Stimulated activated CD8-positive, alpha-beta memory T cell treated with anti-CD3 and anti-CD28 coated beads, Interleukin-7, amount 100 ng/mL, for 4 hours (primary cell): ENCODE measurements at places on chromosomes 6 and 20.

DNA sequence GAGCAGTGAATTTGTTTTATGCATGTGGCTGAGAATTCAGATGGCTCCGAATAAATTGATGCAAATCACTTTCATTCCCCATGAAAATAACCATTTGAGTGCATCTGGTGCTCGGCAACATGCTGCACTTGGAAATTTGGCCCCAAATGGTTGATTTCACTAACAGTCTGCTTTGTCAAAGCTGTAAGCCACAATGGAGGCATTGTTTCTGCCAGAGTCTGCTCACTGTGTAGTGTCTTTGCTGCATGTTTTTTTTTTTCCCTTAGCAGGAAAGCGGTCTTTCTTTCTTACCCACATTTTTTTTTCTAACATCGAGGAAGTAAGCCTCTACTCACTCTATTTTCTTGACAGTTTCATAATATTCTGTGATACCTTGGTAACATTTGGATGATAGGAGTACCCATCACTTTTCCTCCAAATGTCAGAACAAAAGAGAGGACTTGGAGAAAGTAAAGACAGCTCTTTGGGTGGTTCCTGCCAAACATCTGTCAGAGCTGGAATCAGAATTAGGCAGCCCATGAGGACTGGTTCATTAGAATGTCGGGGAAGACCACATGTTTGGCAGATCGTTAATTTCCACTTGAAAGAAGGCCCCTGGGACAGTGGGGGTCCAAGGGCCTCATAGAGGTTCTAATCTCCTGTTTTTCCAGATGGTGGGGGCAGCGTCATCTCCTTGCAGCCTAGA lies 149.5 kb downstream of the DOK5 start:
- no peak for DNase-seq

DNA sequence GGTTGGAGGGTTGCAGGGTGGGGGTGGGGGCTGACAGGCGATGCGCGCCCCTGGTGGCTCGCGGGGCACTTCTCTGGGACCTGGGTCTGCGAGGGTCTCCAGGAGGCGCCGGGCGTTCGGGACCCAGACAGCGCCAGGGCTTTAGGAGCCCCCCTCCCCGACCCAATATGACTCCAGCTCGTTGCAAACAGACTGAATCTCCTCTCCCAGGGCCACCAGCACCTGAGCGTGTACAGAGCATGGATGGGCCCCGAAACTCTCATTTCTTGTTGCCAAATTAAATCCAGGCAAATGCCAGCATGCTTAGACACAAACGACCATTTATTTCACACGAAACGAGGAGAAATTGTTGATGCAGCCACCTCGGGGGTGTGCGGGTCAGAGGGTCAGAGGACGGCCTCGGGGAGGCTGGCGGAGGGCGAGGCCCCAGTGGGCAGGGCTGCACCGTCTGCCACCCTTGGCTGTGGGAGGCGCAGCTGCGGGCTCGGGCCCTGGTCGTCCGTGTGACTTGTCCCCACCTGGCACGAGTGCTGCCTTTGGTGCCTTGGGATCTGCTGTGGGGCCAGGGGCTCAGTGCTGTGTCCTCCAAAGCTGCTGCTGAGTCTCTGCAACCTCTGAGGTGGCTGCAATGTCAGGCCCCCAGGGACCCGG lies 20.9 kb upstream of the GATA5 start:
- DNase-seq, result no peak

DNA sequence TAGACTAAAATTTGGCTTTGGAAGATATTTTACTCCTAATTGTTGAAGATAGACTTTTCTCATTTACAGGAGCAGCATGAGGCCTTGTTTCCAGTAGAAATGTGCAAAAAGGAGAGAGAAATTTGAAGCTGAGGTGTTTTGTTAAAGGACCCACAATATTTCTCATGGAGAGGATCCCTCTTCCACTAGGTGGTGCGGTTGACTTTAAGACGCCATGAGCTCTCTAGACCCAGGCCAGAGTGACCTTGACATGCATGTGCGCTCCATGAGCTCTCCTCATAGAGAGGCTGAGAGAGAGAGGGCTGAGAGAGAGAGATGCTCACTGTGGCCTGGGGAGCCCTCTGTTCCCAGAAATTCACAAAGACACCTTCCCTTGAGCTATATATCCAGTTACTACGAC lies 861.2 kb upstream of the EYS start:
- DNase-seq, result no peak

- no peak for DNase-seq
Measured at GRCh38 chr6:86961455-86962200, 24.3 kb downstream of the HTR1E start.

DNA sequence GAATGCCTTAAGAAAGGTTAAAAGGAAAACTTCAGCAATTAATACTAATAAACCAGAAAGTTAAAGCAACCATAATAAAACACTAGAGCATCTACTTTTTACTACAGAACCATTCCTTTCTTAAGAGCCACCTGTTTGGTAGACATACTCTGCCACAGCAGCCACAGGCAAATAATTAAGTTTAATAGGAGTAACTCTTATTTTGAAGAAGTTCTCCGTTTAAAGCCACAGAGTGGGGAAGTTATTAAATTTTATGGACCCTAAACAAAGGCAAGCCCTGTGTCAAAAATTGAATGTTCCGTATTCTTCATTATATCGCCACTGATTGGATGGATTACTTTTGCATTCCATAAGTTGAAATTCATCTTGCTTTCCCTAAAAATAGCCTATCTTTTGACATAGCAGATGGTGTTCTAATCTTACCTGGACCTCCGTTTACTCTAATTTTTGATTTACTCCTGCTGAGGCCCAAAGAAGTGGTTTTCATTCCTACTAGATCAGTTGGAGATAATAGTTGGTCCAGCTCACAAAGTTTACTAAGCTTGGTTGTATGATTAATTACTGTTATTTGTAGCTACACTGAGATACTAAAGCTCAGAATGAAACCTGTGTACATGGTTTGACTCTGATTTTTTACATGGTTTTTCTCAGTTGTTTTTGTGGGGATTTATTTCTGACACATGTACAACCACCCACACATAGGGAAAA lies 140.4 kb upstream of the SUPT3H start:
- no peak for DNase-seq

DNA sequence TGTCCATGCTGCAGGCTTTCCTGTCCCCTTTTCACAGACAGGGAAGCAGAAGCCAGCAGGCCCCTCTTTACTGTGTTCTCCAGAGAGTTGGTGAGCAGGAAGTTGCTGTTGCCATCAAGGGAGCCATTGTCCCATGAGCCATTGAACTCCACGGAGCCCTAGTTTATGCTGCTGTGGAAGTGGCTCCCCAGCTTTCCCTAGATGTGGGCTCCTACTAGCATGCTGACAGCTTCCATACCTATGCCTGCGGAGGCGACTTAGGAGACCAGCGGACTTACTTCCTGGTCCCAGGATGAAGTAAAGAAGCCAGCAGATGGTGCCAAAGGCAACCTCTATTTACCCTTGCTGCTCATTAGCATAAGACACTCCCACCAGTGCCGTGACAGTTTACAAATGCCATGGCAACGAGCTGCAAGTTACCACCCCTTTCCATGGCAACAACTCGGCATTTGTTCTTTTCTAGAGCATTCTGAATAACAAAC lies 30.8 kb upstream of the FKBP1A start:
- no peak for DNase-seq

GRCh38 chr6:111157412-111157811 lies 70.1 kb downstream of the SLC16A10 start:
- DNase-seq, result no peak

GRCh38 chr6:157272866-157273755 lies 50.2 kb downstream of the TMEM242 start:
- no peak for DNase-seq

GRCh38 chr6:125950293-125950692 lies 6.3 kb upstream of the HINT3 start:
- no peak for DNase-seq

DNA sequence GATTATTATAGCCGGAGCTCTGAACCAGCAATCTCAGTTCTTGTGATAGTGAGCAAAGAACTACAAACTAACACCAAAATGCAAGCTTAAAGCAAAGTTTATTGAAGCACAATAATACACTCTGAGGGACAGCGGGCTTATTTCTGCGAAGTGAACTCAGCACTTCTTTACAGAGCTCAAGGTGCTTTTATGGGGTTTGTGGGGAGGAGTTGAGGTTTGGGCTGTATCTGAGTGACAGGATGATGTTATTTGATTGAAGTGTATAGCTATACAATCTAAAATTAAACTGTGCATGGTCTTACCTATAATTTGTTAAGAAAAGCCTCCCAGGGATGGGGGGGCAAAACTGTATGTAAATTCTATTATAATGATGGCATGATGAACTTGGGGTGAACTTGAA lies 1.0 kb upstream of the HFE start:
- DNase-seq, result peak; percentile 16

DNA sequence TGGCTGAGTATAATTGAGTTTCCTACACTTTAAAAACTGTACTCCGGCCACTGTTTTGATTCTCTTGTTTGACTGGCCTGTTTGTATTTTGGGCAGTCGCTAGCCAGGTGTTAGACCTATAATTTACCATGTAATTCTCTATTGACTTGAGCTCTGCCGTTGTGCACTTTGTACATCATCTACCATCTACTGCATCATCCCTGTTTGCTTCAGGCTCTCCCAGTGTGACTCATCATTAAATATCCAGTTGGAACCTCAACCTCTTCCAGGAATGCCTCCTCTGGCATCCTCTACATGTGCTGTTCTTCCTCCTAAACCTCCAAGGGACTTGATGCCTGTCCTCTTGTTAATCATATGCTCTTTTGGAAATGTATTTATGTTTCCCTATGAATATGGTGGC lies 72.3 kb downstream of the FARS2 start:
- no peak for DNase-seq

DNA sequence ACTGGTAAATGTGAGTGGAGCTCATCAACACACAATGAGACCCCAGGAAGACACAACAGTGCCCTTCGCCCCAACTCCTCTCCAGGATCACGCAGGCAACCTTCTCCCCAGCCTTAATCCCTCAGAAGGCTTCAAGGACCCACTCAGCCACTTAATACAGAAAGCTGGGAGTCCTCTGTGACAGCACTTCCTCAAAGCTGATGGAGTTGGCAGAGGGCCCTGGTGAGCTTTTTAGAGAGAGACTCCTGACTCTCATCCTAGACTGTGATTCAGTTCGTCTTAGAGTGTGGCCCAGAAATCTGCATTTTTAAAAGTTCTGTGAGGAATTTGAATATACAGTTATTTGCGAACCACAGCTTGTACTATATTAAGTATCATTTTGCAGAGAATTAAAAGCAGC lies 187.7 kb downstream of the UST start:
- no peak for DNase-seq

- no peak for DNase-seq
Measured at GRCh38 chr6:151008425-151008824, 142.9 kb downstream of the MTHFD1L start.

- no peak for DNase-seq
Measured at GRCh38 chr6:166305562-166306117, 2.6 kb downstream of the PRR18 start.

- no peak for DNase-seq
Measured at GRCh38 chr6:65071480-65071879, 635.5 kb downstream of the EYS start.

- peak; percentile 51 for DNase-seq
Measured at GRCh38 chr6:36340618-36341454, 4.1 kb upstream of the BNIP5 start.

- DNase-seq, result no peak
Measured at GRCh38 chr20:58880994-58881752, 28.7 kb downstream of the GNAS start.

DNA sequence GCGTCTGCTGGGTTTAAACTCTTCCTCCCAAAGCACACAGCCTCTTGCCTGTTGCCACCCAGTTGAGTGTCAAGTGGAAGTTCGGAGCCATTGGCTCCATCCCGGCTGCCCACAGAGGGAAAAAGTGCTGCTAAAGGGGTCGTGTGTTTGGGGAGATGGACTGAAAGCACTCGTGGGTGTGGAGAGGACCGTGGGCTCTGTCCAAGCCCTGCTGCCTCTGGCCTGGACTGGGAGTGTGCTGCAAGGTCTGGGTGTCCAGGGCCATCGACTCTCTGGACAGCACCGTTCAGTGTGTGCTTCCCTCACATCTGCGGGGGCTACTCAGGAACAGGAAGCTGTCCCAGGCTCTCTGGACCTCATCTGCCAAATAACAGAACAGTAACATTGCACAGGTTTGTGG lies 269.3 kb downstream of the DLL1 start:
- DNase-seq, result no peak

DNA sequence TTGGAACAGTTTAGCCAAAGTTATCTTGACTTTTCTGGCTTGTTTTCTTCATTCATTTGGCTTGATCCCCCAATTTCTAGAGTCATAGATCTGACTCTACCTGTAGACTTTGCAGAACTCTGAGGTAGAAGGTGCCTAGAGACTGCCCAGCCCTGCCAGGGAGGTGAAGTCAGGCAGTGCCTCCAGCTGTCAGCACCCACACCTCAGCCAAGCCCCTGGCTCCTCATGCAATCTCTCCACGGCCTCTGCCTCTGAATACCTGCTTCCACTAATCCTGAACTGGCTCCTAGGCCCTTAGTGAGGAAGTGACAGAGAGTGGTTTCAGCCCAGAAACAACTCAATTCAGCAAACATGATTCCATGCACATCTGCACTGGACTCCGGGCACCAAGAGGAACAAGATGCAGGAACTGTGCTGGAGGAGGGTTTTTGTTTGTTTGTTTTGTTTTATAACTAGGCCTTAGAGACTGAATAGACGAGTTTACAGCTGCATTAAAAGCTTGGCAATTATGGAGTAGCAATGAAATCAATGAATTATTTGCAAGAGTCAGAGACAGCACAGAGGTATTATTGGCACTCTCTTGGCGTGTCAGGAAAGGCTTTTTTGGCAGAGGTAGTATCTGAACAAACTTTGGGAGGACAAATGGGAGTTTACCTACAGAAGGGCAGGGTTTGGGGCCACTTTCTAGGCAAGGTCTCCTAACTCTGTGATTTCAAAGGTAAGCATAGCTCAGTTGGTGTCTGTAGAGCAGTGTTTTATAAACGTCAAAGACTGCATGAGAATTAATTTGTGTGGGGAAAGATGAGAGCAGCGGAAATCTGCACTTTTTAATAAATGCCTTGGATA lies 25.2 kb downstream of the TGM3 start:
- DNase-seq, result no peak

DNA sequence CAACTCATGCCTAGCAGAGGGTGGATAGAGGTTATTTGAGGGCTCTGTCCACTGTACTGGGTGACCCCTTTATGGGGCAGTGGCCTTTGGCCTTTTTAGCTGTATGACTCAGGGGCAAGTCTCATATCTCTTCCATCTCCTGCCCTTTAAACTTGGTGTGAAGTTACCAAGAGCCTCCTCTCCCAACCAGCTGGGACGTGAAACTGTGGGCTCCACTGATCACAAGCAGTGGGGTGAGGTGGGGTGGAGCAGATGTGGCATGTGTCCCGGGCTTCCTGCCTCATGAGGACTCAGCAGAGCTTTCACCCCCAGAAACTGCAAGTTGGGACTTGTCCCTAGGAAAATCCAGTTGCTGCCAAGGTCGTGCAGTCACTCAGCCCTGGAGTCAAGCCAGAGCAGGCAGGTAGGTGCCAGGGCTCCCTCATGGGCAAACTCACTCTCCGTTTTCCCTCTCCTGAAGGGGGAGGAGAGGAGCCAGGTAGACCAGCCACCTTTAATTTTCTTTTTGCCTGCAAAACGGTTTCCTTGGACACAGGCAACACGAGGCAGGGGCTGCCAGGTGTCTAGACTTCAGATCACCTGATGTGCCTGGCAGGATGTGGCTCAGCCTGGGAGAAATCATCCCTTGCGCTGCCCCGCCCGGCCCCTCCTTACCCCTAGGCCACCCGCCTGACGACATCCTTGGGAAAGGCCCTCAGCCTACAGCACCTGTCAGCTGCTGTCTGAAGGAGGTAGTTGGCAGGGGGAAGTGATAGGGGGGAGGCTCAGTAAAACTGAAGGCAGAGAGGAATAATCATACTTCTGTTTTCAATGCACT lies 4.0 kb downstream of the CDKN1A start:
- peak; percentile 25 for DNase-seq
